ENCODE measurements at places on chromosomes 3 and 15.

DNA sequence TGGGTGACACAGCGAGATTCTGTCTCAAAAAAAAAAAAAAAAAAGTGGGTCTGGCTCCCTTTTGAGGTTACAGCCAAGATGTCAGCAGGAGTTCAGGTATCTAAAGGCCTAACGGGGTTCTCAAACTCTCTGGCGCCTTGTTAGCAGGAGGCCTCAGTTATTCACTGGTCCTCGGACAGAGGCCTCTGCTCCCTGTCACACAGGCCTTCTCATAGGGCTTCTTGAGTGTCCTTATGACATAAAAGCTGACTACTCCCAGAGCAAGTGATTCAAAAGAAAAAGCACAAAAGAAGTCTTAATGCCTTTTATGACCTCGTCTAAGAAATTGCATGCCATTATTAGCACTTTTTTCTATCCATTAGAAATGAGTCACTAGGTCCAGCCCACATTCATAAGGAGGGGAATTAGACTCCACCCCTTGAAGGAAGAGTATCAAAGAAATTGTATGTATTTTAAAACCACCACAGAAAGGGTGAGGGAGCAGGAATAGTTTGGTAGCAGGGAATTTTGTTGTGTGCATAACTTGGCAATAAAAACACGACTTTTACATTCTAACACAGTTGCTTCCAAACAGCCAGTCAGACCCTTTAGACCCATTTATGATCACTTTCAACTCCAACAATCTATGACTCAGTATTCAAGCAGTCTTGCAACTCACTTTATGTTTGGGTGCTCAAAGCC, 90.3 kb downstream of the MEX3B start:
- peak; percentile 78 for DNase-seq

- DNase-seq = no peak
Observed at GRCh38 chr3:130795396-130795795, 48.8 kb upstream of the PIK3R4 start.

DNA sequence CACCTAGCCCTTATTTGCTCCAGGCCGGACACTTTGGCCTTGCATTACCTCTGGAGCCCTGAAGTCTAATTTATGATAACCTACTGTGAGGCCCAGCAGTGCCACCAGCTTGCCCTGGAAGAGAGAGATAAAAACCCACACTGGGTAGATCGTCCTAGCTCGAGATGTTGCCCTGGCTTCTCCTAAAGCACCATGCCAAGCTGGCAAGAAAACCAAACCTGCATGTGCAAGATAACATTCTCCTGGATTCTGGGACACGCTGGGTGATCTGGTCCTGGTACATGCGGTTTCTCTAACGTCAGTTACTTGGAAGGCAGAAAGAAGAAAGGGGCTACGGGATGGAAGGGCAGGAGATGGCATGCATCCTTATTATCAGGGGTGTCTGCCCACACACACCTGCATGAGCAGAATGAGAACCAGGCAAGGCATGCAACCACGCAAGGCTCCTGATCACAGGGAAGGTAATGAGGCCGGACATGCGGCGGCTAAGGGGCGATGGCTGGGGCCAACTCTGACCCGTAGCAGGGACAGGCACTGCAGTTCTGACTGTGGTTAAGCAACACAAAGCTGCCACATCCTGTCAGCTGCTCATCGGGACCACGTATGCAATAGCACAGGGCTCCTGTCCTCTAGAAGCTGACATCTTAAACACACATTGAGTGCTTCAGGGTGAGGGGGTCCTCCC, 73.0 kb downstream of the OXNAD1 start:
- DNase-seq = no peak

GRCh38 chr3:20023623-20024405, 11.8 kb upstream of the PP2D1 start:
- no peak for DNase-seq

DNA sequence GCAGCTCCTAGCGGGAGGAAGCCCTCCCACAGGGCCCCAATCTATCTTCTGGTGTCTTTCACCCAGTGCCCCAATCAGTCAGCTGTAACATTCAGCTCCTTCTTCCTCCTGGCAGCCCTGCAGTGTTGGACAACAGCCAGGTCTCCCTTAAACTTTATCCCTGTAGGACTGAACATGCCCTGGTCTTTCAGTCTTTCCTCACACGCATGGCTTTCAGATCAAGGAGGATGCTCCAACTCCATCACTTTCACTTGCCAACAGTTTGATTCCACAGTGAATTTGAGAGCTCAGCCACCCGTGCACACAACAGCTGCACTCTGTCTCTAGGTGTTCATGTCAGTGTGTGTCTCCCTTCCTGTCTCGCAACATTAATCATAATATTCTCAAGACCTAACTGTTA, 28.5 kb upstream of the LRRC34 start:
- peak; percentile 14 for DNase-seq

DNA sequence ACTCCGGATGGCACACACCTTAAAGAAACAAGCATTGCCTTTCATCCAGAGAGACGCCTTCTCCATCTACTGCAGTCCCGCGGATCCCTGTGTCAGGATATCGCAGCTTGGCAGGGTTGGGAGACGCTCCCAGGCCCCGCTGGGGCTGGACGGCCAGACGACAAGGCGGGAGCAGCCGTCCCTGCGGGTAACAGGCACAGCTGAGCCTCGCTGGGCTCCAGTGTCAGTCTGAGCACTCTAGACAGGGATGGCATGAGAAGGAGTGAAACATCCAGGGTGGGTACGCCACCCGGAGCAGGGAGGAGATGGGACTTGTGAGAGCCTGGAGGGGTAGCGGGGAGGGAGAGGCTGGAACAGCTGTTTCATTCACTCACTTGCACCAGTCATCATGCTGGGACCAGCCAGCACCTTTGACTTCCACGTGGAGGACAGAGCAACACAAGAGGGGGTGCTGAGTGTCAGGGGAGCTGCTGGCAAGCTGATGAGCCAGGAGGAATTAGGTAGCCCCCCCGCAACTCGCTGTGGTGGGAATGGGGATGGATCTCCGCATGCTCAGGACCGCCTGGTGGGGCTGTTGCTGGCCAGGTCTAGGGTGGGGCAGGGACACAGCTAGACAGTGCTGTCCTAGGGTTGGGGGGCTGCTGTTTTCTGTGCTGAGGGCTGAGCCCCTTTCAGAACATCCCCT, 31.6 kb upstream of the SNRPA1 start:
- DNase-seq = no peak

- DNase-seq = no peak
Observed at GRCh38 chr3:16053794-16054193, 120.7 kb upstream of the GALNT15 start.

DNA sequence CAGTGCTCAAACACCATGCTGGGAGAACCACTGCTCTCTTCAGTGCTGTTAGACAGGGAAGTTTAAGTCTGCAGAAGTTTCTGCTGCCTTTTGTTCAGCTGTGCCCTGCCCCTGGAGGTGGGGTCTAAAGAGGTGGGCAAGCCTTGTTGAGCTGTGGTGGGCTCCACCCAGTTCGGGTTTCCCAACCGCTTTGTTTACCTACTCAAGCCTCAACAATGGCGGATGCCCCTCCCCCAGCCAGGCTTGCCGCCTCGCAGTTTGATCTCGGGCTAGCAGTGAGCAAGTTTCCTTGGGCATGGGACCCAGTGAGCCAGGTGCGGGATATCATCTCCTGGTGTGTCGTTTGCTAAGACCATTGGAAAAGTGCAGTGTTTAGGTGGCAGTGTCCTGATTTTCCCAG, 670.2 kb upstream of the ALCAM start:
- DNase-seq = no peak

GRCh38 chr3:71135373-71136088, 448.0 kb downstream of the FOXP1 start:
- no peak for DNase-seq

DNA sequence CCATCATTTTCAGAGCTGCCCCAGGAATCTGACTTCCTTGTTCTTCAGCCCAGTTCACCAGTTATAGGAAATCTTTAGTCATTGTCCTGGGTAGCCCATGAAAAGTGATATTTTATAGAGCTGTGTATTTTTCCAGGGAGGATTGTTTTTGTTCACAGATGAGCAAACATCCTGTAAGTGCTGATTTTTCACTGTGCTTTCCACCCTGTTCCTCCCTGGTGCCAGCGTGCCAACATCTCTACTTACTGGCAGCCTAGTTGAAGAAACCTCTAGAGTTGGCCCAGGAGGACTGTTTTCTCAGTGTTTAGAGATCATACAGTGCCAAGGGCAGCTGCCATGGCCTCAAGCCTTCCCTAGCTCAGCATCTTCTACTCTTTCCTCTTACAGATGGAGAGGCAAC, 41.3 kb downstream of the ST6GAL1 start:
- DNase-seq = no peak

GRCh38 chr3:105793040-105793439, 75.8 kb downstream of the CBLB start:
- peak; percentile 28 for DNase-seq

- no peak for DNase-seq
Observed at GRCh38 chr3:99940350-99940749, 122.7 kb downstream of the CMSS1 start.

- peak; percentile 28 for DNase-seq
Observed at GRCh38 chr3:191254098-191254873, 55.2 kb downstream of the OSTN start.

GRCh38 chr3:52228266-52228665, 2.8 kb upstream of the TLR9 start:
- no peak for DNase-seq

DNA sequence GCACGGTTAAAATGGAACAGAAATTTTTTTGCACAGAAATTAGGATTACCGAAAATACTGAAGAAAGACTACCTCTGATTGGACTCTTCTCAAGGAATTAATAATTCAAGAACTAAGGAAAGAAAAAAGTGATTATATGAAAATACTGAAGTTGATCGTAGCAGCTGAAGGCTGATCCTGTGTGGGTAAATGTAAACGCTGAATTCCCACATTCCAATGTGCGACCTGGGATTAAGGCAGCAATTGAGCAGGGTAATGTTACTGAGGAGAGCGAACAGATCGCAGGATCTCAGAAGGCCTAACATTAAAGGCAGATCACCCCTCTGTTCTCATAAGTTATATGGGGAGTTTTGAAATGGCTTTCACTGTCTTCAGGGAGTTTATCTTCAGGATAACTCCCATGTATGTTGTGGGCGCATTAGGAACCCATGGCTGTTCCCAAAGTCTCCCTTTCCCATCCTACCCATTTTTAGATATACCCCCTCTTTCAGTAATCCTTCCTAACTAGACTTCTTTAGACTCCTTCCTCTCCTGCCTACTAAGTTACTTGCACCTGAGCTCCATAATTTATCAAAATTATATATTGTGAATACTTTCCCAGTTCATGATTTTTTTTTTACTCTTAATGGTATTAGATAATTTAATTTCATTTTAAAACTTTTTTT, 1.0 kb upstream of the UBL7 start:
- DNase-seq = peak; percentile 24

- DNase-seq = peak; percentile 29
Observed at GRCh38 chr15:95698951-95699350, 631.5 kb upstream of the NR2F2 start.

DNA sequence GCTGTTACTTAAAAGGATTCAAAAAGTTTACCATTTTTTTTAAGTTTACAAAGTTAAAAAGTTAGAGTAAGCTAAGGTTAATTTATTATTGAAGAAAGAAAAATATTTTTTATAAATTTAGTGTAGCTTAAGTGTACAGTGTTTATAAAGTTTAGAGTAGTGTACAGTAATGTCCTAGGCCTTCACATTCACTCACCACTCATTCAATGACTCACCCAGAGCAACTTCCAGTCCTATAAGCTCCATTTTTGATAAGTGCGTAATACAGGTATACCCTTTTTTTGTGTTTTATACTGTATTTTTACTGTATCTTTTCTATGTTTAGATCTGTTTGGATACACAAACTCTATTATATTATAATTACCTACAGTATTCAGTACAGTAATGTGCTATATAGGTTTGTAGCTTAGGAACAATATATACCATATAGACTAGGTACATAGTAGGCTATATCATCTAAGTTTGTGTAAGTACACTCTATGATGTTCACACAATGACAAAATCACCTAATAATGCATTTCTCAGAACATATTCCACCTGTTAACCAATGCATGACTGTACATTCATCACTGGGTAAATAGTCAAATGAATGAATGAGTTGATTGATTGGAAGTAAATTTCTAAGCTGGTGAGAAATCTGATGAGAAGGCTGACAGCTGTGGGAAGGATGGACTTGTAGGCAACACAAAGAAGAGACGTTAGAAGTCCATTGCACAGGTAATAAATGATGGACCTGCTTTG, 95.2 kb upstream of the CDIN1 start:
- peak; percentile 55 for DNase-seq

Data from fibroblast of skin of right biceps (primary cell).